ENCODE measurements at places on chromosomes 7 and 10. TPM values are rescaled to one million over a fixed set of nuclear protein-coding genes. Genes with fewer than 3 reads are reported as not detected.

The OR2A12 gene
- total RNA-seq = not detected

The DYNC1I1 gene
- 1.4 TPM for total RNA-seq

The OPN1SW gene
- not detected for total RNA-seq

The SLC13A1 gene
- total RNA-seq = not detected

GRCh38 chr7:155931396-155932085 is 119.3 kb upstream of the SHH start:
- no peak for DNase-seq

DNA sequence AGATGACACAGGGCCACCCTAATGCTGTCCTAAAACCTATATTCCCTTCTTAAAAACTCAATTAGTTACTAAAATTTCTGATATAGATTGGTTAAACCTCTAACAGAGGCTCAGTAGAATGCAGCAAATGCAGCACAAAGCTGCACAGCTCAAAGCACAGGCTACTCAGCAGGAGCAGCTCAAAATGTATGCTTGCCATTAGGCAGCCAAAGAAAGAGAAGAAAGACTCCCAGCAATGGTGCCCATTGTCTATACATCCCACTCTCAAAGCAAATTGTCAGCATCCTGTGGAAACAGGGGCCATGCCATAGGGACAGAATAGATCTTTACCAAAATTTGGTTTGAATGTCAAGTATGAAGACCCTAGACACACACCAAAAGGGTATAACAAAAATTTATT is 73.5 kb downstream of the TFPI2 start:
- DNase-seq = no peak

- DNase-seq = no peak
These were observed 86.5 kb upstream of the INSIG1 start for GRCh38 chr7:155211173-155211572.

DNA sequence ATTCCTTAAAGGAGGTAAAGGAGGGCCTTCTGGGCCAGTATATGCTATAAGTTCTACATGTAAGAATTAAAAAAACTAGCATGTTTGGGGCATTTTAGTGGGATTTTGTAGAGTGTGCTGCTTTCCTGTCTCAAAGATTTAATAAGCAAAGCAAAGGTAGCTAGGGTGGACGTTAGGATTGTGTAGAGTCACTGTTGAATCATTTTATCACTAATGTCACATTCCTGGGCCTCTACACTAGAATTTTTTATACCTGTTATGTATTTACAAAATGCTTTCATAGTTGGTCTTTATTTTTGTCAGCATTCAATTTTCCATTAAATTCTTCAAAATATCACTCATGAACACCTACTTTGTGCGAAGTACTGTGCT is 139.4 kb upstream of the PHYHIPL start:
- no peak for DNase-seq

- DNase-seq = peak; percentile 47
These were observed 434.4 kb upstream of the ZMIZ1 start for GRCh38 chr10:78634389-78634815.

DNA sequence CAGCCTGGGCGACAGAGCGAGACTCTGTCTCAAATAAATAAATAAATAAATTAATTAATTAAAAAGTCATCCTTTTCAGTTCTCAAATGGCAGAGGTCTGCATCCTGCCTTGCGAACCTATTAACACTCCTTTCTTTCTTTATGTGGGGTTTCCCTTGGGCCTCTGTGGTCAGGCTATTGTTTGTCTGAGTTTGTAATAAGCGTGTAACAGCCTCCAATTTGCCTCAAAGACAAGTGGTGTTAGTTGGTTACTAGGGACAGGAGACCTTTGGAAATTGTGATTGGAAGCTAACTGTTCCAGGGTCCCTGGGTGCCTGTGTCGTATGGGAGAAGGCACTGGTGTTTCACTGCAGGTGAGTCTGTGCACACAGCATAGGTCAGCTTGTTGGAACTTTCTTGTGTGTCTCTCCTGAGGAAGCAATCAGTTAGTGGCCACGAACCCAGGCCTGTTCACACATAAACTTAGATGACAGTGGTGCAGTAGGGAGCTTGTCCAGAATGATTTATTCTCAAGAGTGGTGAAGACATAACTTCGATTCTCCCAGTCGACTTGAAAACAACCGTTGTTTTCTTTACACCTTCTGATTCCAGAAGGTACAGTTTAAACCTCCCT is 33.5 kb downstream of the TCF7L2 start:
- DNase-seq = no peak

GRCh38 chr10:11381023-11381422 is 230.4 kb downstream of the USP6NL start:
- DNase-seq = no peak

DNA sequence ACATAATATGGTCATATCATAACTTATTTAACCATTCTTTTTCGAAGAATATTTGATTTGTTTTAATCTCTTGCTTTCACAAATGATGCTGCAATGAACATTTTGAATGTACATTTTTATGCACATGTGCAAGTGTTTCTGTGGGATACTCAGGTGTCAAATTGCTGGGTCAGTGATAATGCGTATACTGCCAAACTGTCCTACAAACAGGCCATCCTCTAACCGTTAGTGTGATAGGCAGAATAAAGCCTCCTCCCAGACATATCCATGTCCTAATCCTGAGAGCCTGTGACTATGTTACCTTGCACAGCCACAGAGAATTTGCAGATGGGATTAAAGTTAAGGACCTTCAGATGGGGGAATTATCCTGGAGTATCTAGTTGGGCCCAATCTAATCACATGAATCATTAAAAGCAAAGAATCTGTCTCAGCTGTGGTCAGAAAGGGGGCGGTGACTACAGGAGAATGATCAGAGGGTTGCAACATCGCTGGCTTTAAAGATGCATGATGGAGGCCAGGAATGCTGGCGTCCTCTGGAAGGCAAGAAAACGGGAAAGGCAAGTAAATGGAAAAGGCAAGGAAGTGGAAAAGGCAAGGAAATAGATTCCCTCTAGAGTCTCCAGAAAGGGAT is 46.7 kb downstream of the FZD1 start:
- DNase-seq = peak; percentile 13

DNA sequence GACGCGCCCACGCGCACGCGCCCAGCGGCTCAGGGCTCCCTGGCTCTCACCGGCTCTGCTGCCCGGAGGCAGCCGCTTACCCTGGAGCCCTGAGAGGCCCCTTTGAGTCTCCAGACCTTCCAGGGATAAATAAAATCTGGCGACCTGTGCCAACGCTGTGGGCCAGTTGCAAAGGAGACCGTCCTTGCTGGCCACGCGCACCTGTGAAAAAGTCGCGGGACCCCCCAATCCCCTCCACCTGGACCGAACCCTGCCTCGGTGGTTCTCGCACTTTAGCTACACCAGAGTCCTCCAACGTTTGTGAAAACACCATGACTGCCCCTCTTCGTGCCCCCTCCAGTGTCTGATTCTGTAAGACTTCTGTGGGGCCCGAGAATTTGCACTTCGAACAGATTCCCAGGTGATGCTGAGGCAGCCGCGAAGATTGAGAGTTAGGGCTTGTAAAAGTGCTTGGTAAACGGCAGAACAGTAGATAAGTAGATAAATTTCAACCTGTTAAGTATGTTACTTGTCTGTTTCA is 102.4 kb upstream of the SVIL start:
- DNase-seq = no peak

DNA sequence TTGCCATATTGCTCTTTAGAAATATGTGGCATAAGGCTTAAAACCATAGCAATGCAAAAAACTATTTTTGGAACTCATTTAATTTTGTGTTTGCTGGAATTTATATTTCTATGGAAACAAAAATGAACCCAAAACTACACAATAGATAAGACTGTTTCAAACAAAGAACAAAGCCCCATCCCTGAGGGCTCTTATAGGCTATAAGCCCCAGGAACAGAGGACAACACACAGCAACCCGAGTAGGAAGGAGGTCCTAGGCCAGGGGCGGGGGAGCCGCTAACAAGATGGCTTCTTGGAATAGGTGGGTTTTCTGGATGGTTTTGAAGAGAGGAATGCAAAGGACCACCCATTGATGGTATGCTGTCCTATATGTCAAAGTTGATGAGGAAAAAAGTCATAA is 8.6 kb downstream of the COL28A1 start:
- no peak for DNase-seq

- peak; percentile 12 for DNase-seq
These were observed 61.3 kb upstream of the CAV2 start for GRCh38 chr7:116438267-116438666.

GRCh38 chr10:34150103-34150502 is 665.0 kb downstream of the PARD3 start:
- no peak for DNase-seq

GRCh38 chr10:60384708-60385398 is 4.8 kb downstream of the ANK3 start:
- no peak for DNase-seq

DNA sequence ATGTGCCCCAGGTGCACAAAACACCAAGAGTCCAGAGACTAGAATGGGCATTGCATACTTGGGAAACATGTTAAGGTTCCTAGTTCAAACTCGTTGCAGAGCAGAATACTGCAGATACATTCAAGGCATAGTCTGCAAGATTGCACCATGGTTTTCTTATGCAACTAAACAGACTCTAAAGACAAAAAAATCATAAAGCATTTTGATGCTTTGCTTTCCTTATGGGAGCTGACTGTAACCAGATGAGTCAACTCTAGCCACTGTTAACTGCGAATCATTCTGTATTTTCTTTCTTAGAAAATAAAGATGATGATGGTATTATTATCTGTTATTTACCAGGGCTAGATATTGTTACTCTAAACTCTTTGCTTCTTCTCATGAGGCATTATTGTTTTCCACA is 19.7 kb downstream of the TRUB1 start:
- DNase-seq = no peak

DNA sequence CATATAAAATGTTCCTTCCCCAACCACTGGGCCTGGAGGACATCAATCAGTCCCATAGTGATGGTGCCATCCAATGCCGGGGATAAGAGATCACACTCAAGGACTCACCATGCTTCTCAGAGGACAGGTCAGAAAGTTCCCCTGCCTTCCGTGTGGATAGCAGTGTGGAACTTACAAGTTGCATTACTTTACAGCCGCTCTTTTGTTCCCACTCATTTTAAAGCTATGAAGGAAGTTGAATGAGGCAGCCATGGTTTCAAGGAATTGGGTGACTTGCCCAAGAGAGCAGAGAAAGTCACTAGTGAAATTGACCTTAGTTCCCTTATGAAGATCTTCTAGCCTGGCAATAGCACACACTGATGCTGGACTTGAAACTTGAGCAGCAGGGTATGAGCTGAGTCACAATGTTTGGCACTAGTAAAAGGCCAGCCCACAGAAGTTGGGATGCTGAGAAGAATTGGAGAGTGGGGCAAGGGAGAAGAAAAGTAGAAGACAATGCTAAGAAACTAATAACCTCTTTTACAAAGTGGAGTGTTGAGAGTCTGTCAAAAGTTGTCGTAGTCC is 78.7 kb downstream of the CXCL12 start:
- no peak for DNase-seq
